Ureter (tissue), 1 donor: ENCODE measurements at places on chromosomes 1 and 21. TPM values are rescaled to one million over a fixed set of nuclear protein-coding genes. Genes with fewer than 3 reads are reported as not detected.

Gene RGS7
- 0.60 TPM for total RNA-seq

Gene NBPF4
- total RNA-seq: 0.34 TPM

Gene GLMP
- 47.6 TPM for total RNA-seq

Gene TTC22
- 14.9 TPM for total RNA-seq

Gene S100A1
- total RNA-seq: not detected
